Left kidney (tissue), 8 donors: ENCODE measurements at places on chromosomes 6 and 20. TPM values are rescaled to one million over a fixed set of nuclear protein-coding genes. Genes with fewer than 3 reads are reported as not detected.

The HLA-DRB5 gene
- 6.3 TPM for polyA plus RNA-seq

The RAE1 gene
- 66.4 TPM for polyA plus RNA-seq

The SYCP2 gene
- 10.7 TPM for polyA plus RNA-seq

The LY6G6F gene
- polyA plus RNA-seq, result 0.32 TPM

The SNAP25 gene
- 8.4 TPM for polyA plus RNA-seq

The MYL9 gene
- 179 TPM for polyA plus RNA-seq

The ZKSCAN8 gene
- 53.5 TPM for polyA plus RNA-seq

The TSHZ2 gene
- 14.2 TPM for polyA plus RNA-seq
